ENCODE measurements at places on chromosomes 4 and X.
A peak's percentile ranks its signal among the peaks of the same experiment; 100 is the strongest.

DNA sequence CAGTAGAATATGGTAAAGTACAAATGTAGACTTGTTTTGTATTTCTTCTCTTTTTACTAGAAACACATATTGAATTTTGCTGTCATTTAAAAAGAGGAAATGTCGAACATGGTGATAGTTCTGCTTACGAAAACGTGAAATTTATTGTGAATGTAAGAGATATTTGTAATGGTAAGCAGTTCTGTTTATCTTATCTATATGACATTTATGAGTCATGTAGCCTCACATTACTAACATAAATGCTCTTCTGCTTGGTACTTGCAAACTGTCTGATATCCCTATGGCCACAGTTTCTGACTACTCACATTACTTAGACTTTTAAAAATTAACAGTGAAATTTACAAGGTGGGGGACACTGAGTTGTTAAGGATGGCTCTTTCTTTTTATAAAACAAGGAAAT is 57.9 kb downstream of the PASD1 start:
- no peak for DNase-seq

DNA sequence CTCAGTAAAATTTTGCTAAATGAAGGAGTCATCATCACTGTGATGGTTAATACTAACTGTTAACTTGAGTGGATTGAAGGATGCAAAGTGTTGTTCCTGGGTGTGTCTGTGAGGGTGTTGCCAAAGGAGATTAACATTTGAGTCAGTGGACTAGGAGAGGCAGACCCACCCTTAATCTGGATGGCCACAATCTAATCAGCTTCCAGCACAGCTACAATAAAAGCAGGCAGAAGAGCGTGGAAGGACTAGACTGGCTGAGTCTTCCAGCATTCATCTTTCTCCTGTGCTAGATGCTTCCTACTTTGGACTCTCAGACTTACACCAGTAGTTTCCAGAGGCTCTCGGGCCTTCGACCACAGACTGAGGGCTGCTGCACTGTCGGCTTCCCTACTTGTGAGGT is 21.3 kb upstream of the WDR44 start:
- DNase-seq = no peak

DNA sequence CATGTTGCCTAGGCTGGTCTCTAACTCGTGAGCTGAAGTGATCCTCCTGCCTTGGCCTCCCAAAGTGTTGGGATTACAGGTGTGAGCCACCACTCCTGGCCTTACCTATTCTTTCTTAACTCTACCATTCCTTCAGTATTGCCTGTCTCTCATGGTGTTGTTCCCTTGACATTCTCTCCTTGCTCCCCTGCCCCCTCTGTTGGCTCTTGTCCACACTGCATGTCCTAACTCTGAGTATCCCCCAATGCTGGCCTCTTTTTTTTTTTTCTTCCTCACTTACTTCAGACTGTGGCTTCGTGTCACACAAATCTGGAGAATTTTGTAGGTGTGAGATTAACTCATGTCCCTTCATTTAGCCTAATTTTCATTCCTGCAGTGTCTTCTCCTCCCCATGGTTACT is 22.9 kb upstream of the FRMPD4 start:
- DNase-seq = no peak

DNA sequence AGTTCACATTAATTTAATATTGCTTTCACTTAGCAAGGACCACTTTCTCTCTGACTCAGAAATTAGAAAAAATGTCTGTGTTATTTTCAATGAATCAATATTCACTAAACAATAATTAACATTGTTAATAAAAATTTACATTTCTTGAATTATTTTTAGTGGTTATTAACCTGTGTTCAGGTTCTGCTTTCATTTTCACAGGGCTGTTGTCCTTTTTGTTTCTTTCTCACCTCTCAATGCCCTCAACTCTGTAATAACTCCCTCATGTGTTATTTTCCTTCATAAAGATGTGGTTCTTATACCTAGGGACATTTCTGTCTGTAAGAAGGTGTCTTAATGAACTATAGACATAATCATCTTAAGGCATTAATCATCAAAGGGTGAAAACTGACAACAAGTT is 43.1 kb upstream of the PRR27 start:
- DNase-seq = no peak

DNA sequence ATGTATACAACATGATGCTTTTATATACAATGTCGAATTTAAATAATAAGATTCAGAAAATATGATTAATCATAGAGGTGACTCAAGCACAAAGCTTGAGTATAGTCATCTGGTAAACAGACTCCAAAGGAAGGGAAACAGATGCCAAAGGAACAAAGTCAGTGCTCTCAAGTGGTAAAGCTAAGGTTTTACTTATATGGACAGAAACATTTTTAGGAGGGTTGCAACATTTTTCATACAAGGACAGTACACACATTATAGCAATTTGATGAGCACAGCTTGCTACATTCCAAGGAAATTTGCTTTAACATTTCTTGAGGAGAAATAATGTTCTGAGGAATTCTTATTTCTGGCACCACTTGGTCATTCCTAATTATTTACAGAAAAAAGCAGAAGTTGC is 333.4 kb upstream of the AADAT start:
- peak; percentile 94 for DNase-seq

GRCh38 chr4:112910109-112910736 is 139.2 kb upstream of the ANK2 start:
- peak; percentile 87 for DNase-seq

DNA sequence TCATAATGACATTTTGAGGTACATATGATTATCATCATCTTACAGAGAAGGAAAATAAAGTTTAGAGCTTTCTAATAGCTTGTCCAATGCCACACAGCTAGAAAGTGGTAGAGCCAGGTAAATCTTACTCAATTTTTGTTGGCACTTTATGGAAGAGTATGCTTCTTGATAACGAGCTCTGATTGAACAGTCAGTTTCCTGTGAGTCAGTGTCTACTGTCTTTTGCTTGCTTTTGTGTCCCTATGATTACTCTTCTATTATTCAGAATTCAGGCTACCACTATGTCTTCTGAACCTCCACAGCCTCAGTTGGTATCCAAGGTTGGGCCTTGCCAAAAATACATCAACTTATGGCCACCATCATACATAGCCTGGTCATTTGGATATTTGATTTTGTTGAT is 2.6 kb downstream of the FAAH2 start:
- DNase-seq = no peak

DNA sequence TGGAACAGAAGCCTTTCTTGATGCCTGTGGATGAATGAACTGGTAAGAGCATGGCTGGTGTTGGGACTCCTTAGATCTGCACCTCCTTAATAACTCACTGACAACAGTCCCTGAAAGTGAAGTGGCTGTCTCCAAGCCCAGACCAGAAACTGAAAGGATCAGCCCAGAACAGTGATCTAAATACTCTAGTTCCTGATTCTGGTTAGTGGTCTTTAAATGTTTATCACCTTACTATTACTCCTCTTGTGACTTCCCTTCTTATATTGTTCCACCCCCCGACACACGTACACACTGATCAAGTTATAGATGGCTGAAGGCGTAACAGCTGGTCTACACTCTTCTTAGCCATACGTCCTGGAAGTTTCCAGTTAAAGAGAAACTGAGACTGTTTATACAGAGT is 33.8 kb upstream of the ARMCX2 start:
- no peak for DNase-seq

GRCh38 chr4:24979554-24979953 is 51.2 kb downstream of the LGI2 start:
- peak; percentile 31 for DNase-seq

GRCh38 chrX:16120431-16120830 is 2.9 kb upstream of the GRPR start:
- no peak for DNase-seq

- DNase-seq = no peak
These were observed 58.6 kb downstream of the NDST4 start for GRCh38 chr4:115054836-115055235.

DNA sequence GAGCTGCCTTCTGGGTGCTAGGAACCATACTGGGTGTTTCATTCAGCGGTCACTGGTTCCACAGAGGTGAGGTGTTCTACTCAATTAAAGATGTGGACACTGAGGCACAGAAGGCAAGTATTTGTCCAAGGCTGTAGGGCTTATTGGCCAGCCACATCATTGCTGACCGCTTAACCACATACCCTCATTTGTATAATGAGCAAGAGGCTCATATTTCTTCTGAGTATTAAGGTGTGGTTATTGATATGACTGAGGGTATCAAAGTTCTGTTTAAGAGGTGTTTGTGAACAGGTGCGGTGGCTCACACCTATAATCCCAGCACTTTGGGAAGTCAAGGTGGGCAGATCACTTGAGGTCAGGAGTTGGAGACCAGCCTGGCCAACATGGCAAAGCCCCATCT is 14.3 kb downstream of the RNF4 start:
- no peak for DNase-seq

DNA sequence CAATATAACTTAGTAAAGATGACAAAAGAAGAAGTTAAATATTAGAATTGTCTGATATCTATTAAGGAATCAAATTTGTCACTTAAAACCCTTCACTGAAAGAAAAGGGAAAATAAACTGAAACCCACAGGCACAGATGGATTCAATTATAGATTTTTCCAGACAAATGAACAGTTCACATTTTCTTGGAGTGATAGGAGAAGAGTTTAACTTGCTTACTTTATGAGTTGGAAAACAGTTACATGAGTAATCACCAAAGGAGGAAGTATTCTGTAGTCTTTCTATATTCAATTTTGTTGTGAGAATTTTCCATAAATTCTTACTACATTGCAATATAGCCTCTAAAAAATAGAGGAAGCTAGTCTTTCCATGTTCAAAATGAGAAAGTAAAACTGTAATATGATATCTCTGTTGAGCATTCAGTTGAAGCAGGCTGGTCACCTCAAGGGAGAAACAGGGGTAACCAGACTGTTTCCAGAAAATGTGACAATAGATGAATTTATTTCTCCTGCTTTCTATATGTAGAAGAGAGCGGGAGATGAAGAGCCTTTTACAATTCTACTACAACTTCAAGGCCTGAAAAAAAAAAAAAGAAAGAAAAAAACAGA is 330.3 kb upstream of the EPHA5 start:
- DNase-seq = peak; percentile 21

DNA sequence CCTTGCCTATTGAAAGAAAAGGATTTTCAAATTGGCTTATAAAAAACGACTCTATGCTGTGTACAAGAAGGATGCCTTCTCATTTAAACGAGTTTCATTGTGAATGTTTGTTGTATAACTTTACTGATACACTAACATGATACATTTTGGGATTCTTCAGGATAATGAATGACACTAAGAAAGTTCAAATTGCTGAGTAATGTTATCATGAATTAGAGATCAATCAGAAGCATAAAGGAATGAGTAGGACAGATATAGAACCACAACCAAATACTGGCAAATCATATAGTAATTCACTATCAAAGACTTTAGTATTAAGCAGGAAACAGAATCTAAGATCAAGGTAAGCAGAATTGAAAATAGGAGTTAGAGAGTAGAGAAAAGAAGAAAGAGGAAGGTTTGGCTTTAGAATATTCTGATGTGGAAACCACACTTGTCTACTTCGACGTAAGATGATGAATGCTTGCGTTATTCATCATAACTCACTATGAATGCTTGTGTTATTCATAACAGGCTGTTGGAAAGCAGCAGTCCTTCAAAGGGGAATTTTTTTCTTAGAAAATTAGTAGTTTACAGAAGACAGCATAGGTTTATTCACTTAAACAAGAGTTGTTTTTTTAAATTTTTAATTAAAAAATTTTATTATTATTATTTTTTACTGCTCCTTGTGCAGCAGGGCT is 13.4 kb downstream of the CCDC158 start:
- peak; percentile 13 for DNase-seq

Data from fibroblast of upper back skin (primary cell).